ENCODE measurements at places on chromosomes 16 and 17.

GRCh38 chr17:46977348-46977747 is 1.7 kb downstream of the RPRML start:
- H3K4me1 ChIP-seq, result no peaks in the 10 kb centered on the region
- no peaks in the 10 kb centered on the region for H3K36me3 ChIP-seq
- H3K27me3 ChIP-seq, result peaks cover 49% of the 10 kb centered on the region
- H3K27ac ChIP-seq, result no peak overlapping the region

DNA sequence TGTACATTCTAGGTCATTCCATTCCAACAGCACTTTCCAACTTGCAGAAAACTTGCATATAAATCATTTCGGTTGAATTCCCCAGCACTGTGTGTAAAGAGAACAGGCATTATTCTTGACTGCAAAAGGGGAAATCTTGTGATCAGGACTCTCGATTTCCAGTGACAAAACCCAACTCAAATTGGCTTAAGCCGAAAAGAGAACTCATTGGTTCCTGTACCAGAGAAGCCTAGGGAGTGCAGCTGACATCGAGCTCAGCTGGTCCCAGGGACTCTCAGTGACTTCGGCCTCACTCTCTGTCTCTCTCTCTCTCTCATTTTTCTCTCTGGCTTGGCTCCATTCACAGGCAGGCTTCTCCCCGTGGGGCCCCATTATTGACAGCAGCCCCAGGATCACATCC is 30.7 kb downstream of the CD300LF start:
- H3K4me1 ChIP-seq, result no peaks in the 10 kb centered on the region
- no peak for DNase-seq
- no peak overlapping the region for H3K27ac ChIP-seq
- peaks cover 23% of the 10 kb centered on the region for H3K27me3 ChIP-seq
- no peak overlapping the region for H3K4me3 ChIP-seq

- DNase-seq, result no peak
- H3K27ac ChIP-seq, result no peak overlapping the region
- H3K4me3 ChIP-seq, result no peak overlapping the region
These were observed 34.3 kb downstream of the NLRC5 start for GRCh38 chr16:57023541-57024249.

DNA sequence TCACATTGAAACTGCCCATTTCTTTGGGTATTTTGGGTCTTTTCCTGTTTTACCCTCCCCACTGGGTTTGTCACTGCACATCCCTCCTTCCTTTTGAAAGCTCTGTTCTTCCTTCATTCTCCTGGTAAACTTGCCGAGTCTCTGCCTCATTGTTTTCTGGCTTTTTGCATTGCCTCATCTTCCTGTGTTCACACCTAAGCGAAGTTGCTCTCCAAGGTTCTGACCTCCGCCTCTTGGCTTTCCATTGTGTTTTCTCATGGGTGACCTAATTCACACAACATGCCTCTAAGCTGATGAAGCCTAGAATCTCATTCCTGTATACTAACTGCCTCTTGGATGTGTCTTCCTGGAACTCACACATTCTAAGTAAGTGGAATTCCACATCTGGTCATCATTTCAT is 1096.1 kb upstream of the EEF2KMT start:
- no peak overlapping the region for H3K27ac ChIP-seq
- no peaks in the 10 kb centered on the region for H3K36me3 ChIP-seq
- H3K27me3 ChIP-seq, result no peaks in the 10 kb centered on the region
- H3K4me3 ChIP-seq, result no peak overlapping the region

- no peaks in the 10 kb centered on the region for H3K27me3 ChIP-seq
- no peak overlapping the region for H3K4me3 ChIP-seq
- no peaks in the 10 kb centered on the region for H3K4me1 ChIP-seq
These were observed 586 bp downstream of the CACNG1 start for GRCh38 chr17:67044940-67045339.

DNA sequence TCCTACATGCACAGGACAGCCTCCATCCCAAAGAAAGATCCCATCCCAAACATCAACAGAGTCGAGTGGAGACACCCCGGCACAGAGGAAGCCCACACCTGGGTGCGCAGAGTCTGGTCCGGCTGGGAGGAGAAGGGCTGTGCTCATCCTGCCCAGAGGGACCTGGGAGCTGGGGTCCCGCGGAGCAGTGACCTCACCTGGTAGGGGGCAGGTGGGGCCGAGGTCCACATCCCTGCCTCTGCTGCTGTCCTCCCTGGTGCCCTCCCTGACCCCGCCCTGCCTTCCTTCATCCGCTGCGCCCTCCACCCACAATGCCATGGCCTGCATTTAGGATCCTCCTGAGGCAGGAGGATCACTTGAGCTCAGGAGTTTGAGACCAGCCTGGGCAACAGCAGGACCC is 2.9 kb downstream of the C16orf90 start:
- DNase-seq, result peak; percentile 29
- H3K27ac ChIP-seq, result no peak overlapping the region
- no peak overlapping the region for H3K4me3 ChIP-seq
- no peaks in the 10 kb centered on the region for H3K4me1 ChIP-seq
- no peaks in the 10 kb centered on the region for H3K36me3 ChIP-seq

GRCh38 chr16:27547134-27547533 is 2.6 kb downstream of the GTF3C1 start:
- H3K36me3 ChIP-seq, result peaks cover 53% of the 10 kb centered on the region
- no peak overlapping the region for H3K4me3 ChIP-seq
- peaks cover 23% of the 10 kb centered on the region for H3K4me1 ChIP-seq
- peak overlapping the region; percentile 9 for H3K27ac ChIP-seq
- H3K27me3 ChIP-seq, result no peaks in the 10 kb centered on the region

- no peak for DNase-seq
- no peak overlapping the region for H3K27ac ChIP-seq
- H3K4me3 ChIP-seq, result no peak overlapping the region
- H3K36me3 ChIP-seq, result no peaks in the 10 kb centered on the region
These were observed 23.1 kb upstream of the TMEM98 start for GRCh38 chr17:32904891-32905290.

Data from RWPE2 (cell line).